ENCODE measurements at places on chromosomes 3 and 15.

GRCh38 chr15:66707310-66708082, 5.5 kb downstream of the SMAD6 start:
- no peak for ATAC-seq

DNA sequence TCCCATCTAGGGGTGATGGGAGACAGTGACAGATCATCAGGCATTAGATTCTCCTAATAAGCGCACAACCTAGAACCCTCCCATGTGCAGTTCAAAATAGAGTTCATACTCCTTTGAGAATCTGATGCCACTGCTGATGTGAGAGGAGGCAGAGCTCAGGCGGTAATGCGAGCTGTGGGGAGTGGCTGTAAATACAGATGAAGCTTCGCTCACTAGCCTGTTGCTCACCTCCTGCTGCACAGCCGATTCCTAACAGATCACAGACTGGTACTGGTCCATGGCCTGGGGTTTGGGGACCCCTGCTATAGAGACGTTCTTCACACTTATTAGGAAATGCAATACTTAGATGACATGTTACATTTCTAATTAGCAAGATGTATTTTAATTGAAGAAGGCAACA, 154.4 kb downstream of the CBLB start:
- ATAC-seq: no peak

DNA sequence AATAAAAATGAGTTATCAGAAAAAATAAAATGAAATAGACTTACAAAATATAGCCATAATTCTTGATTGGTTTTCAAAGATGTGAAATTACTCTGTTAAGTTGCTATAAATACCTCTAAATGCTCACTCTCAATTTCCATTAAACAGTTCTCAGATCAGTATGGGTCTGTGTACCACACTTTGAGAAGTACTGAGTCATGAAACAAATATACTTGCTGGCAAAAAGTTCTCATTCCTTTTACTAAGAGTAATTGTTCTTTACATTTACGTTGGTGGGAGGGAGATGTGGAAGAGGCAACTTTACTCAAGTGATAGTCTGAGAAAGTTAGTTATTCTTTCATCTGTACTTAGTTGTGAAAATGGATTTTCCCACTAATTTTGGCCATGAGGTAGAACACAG, 96.3 kb downstream of the ZNF385D start:
- ATAC-seq: no peak

DNA sequence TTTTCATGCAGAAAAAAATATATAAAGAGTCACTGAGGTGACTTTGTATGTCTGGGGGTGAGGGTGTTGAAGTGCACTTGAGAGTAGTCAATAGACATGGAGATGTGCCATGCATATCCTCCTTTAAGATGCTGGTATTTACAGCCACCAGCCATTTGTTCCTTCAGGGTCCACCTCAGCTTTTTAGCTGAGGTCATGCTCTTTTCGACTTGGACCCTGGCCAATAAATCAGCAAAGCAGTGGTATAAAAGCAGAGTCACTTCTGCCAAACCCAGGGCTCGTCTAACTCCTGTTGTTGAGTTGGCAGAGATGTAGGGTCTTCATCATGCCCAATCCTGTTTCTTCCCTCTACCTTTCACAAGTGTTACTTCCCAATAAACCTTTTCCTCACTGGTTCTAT, 75.1 kb upstream of the OSTN start:
- ATAC-seq: no peak

GRCh38 chr15:68479406-68479805, 47.4 kb upstream of the ITGA11 start:
- no peak for ATAC-seq

DNA sequence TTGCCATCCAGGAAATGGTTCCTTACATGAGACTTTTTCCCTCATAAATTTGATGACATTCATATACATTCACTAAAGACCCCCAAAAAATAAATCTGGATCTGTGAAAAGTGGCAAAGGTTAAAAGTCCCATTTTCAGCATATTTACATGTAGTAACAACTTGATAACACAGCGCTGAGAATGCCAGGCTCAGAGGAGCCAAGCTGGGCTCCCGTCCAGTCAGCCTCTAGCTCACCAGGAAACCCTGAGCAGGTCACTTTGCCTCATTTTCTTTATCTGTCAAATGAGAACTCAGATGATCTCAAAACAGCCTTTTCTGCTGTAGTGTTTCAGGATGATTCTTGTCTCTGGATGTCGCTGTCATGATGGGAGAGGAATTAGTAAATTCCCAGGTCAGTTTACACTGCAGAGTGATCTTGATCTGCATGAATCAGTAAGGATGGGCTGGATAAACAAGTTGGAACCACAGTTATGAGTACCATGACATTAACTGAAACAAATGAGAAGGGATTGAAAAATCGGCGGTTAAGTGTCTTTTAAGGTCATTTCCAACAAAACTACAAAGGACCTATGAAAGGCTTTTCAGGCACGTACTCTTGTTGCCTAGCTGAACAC, 82.8 kb downstream of the PPARG start:
- no peak for ATAC-seq

DNA sequence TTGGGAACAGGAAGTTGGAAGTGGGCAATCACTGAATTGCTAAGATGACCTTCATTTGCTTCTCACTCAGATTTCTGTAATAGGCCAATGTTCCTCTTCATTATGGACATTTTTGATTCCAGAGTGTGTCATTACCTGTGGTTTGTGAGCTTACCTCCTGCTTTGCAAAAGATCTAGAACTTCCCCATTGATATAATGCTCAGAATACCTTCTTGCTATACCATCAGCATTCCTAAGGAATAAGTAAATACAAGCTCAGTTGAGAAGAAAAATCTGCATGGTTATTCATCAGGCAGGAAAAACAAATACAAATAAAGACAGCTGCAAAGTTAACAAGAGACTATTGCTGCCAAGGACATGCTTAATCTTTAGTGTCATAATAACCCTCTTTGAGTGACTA, 5.6 kb upstream of the RPL14 start:
- no peak for ATAC-seq

DNA sequence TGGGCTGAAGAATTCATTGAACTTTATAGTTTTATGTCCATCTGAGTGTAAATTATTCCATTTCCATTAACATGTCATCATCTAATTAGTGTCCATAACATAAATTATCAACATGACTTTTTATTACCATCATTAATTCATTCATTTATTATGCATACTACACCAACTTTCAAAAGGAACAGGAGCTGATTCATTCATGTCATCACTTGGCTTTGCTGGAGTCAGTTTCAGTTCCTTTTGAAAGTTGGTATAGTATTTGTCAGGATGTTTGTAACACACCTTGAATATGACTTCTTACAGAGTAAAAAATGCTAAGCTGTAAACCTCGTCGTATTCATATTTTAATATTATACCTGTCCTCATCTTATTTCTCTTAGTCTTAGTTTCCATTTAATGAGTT, 298.0 kb upstream of the RBMS3 start:
- ATAC-seq: no peak

- ATAC-seq: no peak
These were observed 133.9 kb upstream of the SKOR1 start for GRCh38 chr15:67691450-67691849.

DNA sequence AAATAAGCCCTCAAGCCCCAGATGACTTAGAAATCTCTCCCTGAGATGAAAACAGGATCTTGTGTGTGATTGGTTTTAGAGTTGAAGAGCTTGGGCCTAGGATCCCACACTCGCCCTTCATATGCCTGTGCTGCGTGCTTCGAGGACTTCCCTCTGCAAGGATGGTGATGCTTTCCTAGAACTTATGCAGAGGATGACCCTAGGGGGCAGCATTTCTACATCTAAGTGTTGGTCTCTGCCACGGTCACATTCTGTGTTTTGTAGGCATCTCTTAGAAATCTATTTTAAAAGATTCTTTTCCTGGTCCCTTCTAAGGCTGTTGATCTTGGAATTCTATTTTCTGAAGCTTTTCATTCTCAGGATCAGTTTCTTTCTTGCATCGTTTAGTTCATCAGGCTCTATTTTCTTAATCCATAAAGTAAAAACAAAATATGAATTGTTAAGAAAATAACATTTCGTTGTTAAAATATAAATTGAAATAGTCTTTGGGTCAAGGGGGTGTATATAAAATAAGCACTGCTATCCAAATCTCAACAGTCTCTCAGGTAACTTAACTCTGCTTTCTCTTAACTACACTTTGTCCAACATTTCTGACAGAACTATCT, 45.7 kb downstream of the WDR76 start:
- ATAC-seq: no peak

GRCh38 chr3:8421711-8422110, 79.9 kb upstream of the LMCD1 start:
- no peak for ATAC-seq

GRCh38 chr3:184766555-184767261, 45.3 kb upstream of the VPS8 start:
- no peak for ATAC-seq

DNA sequence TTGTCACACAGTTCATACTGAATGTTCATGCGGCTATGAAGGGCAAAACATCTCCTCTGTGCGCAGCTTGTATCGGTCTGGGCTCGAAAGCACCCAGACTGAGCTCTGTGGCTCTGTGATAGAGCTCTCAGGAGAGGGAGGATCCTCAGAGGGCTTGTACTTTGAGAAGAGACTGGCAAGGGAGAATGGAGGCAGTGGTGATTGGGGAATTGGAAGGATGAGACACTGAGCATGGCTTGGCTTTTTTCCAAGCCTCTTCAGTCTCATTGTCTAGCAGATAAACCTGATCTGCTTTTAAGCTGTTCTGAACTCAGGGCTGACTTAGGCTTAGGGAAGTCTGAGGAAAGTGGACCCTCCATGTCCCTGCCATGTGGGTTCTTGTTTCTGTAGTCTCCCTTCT, 43.0 kb downstream of the RAD54L2 start:
- ATAC-seq: no peak

DNA sequence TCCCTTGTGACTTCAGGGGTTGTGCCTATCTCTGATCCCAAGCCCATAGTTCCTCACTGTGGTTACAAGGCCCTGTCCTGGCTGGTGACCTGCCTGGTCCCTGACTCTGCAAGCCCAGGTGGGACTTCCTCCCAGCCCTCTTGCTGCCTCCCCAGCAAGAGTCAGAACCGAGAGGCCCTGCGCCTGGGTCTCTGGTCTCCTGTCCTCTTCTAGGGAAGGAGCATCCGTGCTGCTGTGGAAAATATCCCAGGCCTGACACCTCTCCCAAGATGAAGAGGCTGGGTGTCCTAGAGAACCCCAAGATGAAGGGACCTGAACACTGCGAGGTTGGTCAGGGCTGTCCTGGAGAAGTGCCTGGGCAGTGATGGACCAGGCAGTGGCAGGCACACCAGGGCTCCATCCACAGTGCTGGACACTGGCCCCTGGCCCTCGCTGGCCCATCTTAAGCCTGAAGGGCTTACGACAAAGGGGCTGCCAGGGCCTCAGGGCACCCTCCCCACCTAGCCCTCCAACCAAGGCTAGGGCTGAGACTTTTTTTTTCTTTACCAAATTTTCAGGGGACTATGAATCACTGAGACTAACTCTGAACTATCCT, 32.7 kb downstream of the PTH1R start:
- no peak for ATAC-seq

DNA sequence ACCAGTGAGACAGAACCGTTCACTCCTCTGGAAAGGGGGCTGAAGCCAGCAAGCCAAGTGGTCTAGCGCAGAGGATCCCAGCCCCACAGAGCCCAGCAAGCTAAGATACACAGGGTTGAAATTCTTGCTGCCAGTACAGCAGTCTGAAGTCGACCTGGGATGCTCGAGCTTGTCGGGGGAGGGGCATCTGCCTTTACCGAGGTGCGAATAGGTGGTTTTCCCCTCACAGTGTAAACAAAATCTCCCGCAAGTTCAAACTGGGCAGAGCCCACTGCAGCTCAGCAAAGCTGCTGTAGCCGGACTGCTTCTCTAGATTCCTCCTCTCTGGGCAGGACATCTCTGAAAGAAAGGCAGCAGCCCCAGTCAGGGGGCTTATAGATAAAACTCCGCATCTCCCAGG, 11.4 kb downstream of the CEP97 start:
- ATAC-seq: no peak

DNA sequence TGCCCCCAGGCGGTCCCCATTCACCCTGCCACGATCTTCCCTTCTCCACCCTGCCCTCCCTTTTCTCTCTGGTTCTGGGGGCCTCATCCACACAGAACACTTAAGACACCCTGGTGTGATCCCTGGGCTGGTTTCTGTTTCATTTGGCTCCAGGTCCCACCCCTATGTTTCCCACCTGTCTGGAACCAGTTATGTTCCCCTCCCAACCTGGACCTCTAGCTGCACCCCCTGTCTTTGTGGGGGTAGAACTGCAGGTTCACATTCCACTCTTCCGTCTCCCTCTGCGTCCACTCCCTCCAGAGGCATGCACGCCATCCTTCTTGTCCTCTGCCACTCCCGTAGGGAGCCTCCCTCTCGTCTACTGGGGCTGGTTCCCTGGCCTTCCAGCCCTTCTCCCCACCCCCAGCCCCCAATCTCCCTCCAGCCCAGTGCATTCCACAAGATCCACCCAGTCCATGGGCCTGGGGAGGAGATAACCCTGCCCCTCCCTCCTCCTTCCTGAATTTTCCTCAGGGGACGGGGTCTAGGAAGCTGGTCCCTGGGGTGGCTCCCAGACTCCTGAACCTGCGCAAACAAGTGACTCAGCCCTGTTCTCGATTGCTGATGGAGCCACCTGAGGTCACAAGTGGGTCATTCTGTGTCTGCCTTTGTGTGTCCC, 73.8 kb downstream of the ABTB1 start:
- no peak for ATAC-seq

- no peak for ATAC-seq
These were observed 157.9 kb upstream of the HES1 start for GRCh38 chr3:193978030-193978429.

Data from stimulated activated memory B cell treated with anti-CD40 and anti-IgM and Interleukin-4, amounts not matched to agents 10 μg/mL and 1 μg/mL and 100 μg/mL, for 72 hours (primary cell).